ENCODE measurements at places on chromosomes 5 and 9.

- no peak for DNase-seq
Observed at GRCh38 chr5:154359221-154359573, 86.6 kb upstream of the SAP30L start.

- no peak for DNase-seq
Observed at GRCh38 chr9:89309608-89310474, 1.2 kb upstream of the CKS2 start.

GRCh38 chr5:88813244-88813643 is 69.7 kb downstream of the MEF2C start:
- DNase-seq, result no peak

DNA sequence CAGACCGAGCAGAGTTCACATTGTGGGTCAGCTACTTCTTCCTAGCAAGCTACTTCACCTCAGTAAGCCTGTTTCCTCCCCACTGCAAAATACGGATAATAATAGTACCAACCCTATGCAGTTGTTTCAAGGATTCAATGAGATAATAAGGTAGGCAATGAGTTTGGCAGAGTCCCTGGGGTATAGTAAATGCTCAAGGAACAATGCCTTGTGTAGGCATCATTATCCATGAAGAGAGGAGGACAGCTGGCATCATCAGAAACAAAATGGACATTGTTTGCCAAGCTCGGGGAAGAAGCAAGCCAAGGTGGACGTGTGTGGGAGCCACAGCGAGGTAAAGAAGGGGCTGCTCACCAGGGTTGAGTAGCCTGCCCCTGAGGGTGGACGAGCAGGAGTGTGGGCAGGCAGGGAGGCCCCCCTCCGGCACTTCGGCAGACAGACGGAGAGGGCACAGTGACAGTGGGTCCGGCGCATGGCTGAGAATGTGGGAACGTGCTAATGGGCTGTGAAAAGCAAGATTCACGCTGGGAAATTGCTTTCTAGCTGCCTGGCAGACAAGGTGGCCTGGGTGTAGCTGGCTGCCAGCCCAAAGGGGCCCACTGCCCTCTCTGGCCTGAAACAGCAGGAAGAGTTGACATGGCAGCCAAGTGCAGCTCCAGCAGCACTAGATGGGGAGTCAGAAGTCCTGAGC is 10.1 kb downstream of the CAMK2A start:
- DNase-seq, result no peak

GRCh38 chr9:88605512-88606362 is 70.8 kb downstream of the NXNL2 start:
- peak; percentile 32 for DNase-seq

GRCh38 chr5:10153808-10154537 is 95.7 kb downstream of the ATPSCKMT start:
- no peak for DNase-seq

DNA sequence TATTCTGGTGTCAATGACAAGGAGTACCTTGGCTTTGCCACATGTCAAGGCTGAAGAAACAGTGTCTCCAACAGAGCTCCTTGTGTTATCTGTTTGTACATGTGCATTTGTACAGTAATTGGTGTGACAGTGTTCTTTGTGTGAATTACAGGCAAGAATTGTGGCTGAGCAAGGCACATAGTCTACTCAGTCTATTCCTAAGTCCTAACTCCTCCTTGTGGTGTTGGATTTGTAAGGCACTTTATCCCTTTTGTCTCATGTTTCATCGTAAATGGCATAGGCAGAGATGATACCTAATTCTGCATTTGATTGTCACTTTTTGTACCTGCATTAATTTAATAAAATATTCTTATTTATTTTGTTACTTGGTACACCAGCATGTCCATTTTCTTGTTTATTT is 19.8 kb downstream of the CD274 start:
- DNase-seq, result no peak

DNA sequence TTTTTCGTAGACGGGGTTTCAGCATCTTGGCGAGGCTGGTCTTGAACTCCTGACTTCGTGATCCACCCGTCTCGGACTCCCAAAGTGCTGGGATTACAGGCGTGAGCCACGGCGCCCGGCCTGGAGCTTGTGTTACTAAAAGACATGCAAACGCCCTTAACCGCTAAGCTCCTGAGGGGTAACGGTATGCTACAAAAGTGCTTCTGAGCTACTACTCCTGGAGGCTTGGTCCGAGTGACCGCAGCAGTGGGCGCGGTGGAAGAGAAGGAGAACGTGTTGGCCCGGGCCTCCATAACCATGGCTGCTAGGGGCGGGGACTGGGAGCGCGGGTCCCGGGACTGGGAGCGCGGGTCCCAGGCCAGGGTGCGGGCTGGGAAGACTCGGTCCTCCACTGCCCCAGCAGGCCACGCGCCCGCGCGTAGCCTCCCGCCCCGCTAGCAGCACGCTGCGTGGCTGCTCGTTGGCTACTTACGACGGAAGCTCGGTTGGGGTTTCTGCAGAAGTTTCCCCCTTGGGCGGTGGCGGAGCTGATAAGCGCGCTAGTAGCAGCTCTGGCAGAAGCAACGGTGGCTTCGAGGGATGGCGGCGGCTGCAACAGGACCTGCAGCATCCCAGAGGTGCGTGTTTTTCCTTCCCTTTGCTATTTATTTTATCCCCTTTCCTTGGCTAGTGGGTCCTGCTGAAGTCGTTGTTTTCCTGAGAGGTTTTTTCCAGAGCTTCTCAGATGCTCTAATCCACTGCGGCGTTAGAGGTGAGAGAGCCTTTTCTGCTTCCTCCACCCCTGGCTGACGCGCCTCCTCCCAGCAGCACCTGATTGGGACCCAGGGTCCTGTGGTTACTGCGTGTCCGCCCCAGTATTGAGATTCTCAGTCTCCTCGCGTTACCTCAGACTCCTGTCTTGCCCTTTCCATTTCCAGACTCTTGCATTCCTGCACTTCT is 69.2 kb upstream of the CCDC180 start:
- peak; percentile 64 for DNase-seq

DNA sequence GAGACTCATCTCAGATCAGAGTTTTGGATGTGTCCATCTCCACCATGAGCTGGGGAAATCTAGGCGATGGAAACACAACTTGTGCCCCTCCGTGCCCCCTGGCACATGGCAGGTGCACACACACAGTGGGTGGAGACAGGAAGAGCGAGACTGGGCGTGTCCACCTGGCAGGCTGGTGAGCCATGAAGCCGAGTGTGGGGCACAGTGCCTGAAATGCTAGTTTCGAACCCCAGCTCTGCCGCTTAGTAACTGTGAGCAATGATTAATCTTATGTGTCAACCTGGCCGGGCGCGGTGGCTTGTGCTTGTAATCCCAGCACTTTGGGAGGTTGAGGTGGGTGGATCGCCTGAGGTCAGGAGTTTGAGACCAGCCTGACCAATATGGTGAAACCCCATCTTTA is 80.8 kb upstream of the RNU6ATAC start:
- DNase-seq, result no peak

DNA sequence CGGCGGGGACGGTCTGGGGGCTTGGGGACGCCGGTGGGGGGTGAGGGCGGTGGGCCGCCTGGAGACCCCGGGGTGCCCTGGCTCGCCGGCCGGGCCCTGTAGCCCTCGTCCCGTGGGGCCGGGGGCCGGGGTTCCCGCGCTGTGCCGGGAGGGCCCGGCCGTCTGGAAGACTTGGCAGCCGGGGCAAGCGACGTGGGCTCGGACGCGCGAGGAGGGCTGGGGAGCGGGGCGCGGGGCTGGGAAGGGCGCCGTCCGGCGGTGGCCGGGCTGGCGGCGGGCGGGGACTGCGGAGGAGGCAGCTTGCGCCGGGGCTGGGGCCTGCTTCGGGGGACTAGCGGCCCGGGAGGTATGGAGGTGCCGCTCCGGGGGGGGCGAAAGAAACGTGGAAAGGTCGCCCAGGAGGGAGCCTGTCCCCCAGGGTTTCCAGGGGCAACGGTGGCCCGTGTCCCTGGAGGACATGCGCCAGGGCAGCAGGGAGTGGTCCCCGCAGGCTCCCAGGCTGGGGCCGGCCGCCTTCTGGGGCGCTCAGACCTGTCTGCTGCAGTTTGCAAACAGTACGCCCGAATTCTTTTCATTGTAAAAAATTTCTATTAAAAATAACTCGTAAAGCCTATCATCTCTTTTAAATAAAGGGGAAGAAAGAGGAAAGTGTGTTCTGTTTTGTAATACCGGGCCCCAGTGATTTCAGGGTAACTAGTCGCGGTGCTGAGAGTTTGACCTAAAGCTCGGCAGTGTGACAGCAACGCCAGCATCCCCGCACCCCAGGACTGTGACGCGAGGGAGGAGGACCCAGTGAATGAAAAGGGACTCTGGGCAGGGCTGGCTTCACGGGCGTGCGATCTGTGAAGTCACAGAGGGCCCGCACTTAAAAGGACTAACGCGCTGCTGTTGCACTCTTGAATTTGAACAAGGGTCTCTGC is 752 bp upstream of the ANKH start:
- DNase-seq, result no peak

GRCh38 chr5:32458880-32459495 is 14.4 kb upstream of the ZFR start:
- no peak for DNase-seq

GRCh38 chr5:143261748-143262392 is 141.6 kb downstream of the NR3C1 start:
- peak; percentile 75 for DNase-seq

GRCh38 chr9:17751486-17751885 is 172.6 kb downstream of the SH3GL2 start:
- no peak for DNase-seq

GRCh38 chr9:89594811-89595550 is 9.8 kb upstream of the GADD45G start:
- no peak for DNase-seq

DNA sequence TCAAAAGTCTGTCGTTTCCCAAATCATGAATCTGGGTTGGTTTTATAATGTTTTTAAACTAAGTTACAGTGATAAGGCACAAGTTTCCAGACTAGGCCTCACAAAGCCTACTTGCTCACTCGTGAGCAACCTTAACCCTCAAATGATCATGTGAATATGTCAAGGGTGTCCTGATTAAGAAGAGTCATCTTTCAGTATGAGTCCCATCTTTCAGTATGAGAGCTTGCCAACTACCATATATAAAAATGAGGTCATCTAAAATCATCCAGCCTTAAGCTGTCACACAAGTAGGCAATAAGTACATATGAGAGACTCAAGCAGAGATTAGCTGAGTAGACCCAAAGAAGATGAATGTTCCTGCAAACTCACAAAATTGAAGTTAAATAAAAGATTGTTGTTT is 668.4 kb upstream of the FAM174A start:
- no peak for DNase-seq

DNA sequence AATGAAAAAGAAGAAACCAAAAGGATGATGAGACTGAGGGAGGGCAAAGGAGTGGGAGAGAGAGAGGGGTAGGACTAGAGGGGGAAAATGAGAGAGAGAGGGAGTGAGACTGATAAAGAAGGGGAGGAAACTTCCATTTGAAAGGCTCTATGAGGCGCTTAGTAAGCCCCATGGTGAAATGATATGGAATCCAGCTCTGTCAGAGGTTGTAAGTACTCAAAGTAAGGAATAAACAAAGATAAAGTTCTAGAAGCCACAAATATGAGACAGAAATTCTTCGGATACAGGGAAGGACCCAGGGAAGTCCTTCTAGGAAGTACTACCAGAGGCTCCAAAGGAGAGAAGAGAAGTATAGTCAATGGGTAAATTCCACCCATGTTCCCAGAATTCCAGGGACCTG is 21.7 kb upstream of the VLDLR start:
- DNase-seq, result peak; percentile 18

GRCh38 chr5:71658916-71659662 is 60.0 kb upstream of the CARTPT start:
- no peak for DNase-seq

DNA sequence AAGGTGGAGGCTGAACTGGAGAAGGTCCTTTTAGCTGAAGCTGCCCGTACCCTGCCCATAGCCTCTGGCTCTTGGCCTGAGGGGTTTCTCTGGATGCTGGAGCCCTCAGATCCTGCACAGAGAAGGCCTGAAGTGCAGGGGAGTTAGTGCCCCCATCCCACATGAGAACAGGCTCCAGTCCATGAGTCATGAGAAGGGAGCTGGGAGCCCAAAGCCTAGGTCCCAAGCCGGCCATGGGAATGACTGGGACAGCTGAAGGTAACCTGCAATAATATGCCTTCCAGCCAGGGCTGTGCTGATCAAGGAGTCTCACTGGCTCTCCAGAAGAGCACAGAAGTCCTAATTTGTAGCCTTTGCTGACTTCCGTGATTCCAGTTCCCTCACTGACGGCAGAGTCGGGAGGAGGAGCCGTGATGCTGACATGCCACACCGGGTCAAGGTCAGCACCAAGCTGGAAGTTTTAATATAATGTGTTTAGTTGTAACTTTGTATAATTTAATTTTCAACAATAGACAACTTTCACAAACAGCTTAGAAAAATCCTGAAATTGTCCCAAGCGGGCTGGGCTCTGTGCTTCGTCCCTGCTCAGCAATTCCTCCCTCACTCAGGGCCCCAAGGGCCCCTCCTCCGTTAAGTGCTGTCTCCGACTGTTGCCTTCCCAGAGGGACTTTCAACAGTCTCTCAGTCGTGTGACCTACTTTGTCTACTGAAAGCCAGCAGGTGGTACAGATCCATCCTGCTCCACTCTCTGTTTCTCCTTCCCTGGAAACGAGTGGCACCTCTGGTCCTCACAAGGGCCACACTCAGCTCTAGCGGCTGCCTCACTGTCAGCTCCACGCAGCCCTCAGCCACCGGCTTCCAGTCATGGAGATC is 387.8 kb downstream of the GADD45G start:
- DNase-seq, result no peak

- peak; percentile 34 for DNase-seq
Observed at GRCh38 chr5:59789197-59789596, 104.3 kb downstream of the PDE4D start.

DNA sequence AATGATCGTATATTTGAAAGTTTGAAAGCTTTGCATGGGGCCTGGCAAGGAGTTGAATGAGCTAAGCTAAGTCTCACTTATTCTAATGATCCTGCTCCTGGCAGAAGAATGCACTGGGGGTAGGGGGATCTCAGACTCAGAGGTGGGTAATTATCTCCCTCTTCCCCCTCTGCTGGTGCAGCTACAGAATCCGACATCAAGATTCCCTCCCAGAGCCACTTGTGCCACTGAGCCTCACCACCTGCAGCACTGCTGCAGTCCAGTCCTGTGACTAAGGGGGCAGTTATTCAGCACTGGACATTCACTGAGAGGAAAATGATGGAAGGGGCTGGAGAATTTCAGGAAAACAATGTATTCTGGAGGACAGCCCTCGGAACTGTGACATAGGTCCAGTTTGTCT is 205.8 kb downstream of the DEPDC1B start:
- no peak for DNase-seq

GRCh38 chr5:111748304-111748763 is 8.7 kb downstream of the NREP start:
- peak; percentile 97 for DNase-seq

- DNase-seq, result no peak
Observed at GRCh38 chr5:112636751-112637150, 100.9 kb upstream of the APC start.

- peak; percentile 42 for DNase-seq
Observed at GRCh38 chr5:136979131-136979530, 520.0 kb downstream of the SPOCK1 start.

GRCh38 chr9:18319918-18320445 is 154.0 kb upstream of the ADAMTSL1 start:
- no peak for DNase-seq

DNA sequence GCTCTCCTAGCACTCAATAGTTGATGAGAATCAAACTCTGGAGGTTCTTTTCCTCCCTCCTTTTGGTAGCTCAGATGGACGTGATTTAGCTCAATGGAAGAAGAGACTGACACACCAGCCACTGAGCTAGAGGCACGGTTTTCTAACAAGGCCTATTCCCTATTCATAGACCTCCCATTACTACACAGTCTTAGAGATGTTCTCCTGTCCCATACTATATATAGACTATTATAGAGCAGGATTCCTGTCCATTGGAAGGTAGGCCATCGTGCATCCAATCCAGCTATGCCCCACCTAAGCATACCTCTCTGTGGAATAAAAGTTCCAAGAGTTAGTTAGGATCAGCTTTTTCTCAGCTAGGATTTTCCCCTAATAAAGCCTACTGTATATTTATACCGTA is 30.3 kb upstream of the CTNNAL1 start:
- DNase-seq, result no peak
